NCI-H460 (cell line): ENCODE measurements at places on chromosomes 2 and 18.

- DNase-seq, result no peak
Observed at GRCh38 chr2:216116418-216116817, 7.3 kb downstream of the XRCC5 start.

DNA sequence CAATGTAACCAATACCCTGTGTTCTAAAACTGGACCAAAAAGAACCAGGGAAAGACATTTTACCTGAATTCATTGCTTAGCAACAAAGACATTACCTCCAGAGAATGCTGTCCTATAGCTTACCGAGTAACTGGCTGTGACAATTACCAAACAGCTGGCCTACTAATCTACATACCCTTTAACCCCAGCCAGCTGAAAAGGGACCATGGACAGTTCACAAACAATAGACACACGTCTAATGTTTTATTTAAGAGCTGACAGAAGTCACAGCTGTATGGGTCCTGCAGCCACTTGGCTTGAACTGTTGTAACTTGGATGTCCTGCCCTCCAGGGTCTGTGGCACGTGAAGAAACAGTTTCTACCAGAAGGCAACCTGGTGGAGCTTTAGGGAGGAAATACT, 130.1 kb upstream of the EFEMP1 start:
- no peak for DNase-seq

DNA sequence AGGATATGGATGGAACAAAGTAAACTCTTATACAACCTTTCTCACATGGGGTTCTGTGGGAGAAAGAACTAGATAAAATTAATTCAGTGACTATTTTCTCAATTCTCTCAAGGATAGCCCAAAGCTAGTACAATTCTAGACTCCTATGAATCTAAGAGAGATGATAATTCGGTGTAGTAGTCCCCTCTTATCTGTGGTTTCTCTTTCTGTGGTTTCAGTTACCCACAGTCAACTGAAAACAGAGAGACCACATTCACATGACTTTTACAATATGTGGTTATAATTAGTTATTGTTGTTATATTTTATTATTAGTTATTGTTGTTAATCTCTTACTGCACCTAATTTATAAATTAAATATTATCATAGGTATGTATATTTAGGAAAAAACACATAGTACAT, 53.5 kb upstream of the C2orf15 start:
- DNase-seq, result no peak

- no peak for DNase-seq
Observed at GRCh38 chr2:65395621-65396347, 36.6 kb downstream of the SPRED2 start.

DNA sequence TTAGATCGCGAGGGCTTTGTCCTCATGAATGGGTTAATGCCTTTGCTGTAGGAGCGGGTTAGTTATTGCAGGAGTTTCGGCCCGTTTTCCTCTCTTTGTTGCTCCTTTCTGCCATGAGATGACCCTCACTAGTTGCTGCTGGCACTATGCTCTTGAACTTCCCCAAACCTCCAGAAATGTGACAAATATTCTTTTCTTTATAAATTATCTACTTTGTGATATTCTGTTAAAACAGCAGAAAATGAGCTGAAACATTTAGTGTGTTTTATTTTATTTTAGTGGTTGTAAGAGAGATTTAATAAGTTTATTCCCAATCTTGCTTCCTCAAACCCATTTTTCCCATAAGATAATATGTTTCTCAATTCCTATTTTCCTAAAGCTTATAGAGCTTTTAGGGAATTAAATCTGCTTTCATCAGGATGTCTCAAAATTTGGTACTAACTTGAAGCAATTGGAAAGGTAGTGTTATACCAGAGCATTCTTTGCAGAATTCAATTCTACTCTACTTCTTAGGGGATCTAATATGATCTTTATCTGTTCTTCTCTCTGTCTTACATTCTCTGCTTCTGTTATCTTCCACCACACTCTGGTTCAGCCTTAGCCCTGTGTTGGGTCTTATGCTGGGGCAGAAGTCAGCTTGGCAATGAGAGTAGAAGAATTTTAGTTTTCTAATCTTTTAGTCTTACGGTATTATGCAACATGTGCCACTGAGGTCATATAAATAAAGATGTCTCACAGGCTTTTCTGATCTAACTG, 23.1 kb downstream of the DDX1 start:
- DNase-seq, result no peak
